ENCODE measurements at places on chromosomes 1 and 21.

DNA sequence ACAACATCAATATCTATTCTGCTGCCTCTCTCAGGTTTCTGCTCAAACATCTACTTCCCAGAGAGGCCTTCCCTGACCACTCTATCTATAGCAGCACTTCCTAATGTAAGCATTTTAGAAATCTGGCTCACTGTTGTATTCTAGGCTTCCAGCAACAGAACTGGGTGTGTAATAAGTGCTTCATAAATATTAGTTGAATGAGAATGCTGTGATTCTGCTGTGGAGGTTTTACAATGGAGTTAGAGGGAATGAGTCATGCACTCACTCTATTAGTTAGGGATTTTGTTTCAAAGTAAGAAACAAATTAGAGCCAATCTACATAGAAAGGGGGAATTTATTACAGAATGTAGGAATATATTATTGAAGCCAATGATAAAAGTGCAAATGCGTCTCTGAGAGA, 38.6 kb upstream of the SLC35F3 start:
- DNase-seq: no peak

DNA sequence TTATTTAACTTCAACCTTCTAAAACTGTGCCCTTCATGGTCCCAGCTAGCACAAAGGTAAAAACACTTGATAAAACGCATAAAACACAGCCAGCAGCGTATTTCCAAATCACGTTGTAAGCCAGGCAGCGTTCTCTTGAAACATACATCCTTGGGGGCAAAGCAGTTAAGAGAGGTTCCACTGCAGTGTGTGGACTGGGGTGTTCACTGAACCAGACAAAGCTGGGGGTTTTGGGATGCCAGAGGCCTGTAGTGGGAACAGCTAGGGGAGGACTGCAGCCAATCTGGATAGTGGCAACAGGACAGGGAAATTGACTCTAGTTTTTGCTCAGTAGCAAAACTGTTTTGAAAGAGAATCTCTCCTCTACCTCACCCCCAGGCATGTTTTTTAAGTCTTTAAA, 21.5 kb upstream of the ATP5PO start:
- no peak for DNase-seq

GRCh38 chr1:59137276-59137615, 159.6 kb upstream of the FGGY start:
- no peak for DNase-seq

DNA sequence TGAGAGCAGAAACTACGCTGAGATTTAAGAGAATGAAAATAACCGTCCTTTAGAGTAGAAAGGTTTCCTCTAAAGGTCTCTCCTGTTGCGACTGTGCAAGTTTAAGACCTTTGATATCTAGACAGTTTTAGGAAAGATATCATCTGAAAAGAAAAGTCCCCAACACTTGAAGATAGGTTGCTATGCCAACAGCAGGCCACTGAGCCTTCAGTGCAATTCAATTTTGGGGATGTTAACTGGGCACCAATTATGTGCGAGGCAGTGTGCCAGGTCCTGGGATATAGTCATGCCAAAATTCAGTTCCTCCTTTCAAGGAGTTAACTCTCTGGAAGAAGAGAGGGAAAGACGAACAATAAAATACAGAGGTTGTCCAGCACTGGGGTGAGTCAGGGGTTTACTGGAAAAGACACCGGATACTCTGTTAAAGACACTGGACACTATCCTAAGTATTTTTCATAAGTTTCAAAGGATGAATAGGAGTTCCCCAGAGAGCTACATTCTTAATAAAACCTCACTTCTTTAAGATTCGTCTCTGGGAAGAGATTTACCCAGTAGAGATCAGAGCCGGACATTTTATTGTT, 25.5 kb upstream of the ZNF281 start:
- peak; percentile 13 for DNase-seq

DNA sequence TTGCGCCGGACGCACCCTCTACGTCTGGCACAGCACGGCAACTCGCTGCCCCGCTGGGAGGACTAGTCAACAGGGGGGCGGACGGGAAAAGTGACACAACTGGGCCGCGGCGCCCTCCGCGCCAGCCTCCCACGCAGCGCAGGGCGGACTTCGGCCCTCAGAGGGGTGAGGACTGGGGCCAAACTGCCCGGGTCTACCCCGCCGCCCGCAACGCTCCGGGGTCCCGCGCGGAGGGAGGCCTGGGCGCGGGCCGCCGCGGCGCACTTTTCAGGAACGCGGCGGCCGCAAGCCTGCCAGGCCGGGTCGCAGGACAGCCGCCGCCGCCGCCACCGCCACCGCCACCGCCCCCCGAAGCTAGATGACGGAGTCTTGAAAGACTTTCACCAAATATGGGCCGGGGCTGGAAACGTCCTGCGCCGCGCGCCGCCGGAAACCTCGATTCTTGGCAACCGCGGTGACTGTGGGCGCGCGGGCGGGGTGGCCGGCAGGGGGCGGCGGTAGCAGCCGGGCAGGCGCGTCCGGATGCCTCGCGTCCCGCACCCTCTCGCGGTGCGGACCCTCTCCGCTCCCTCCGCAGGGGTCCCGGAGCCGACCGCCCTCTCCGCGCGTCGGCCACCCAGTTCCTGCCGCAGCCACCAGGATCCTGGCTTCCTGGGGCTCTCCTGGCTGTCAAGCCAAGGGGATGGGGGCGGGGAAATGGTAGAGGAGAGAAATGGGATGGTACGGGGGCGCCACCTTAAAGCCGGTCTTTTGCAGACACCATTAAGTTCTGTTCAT, 3.7 kb upstream of the CCN1 start:
- DNase-seq: peak; percentile 94

GRCh38 chr1:167746013-167746672, 24.4 kb downstream of the MPZL1 start:
- DNase-seq: no peak

- DNase-seq: no peak
Observed at GRCh38 chr1:26005434-26006105, 7.7 kb upstream of the PAFAH2 start.

DNA sequence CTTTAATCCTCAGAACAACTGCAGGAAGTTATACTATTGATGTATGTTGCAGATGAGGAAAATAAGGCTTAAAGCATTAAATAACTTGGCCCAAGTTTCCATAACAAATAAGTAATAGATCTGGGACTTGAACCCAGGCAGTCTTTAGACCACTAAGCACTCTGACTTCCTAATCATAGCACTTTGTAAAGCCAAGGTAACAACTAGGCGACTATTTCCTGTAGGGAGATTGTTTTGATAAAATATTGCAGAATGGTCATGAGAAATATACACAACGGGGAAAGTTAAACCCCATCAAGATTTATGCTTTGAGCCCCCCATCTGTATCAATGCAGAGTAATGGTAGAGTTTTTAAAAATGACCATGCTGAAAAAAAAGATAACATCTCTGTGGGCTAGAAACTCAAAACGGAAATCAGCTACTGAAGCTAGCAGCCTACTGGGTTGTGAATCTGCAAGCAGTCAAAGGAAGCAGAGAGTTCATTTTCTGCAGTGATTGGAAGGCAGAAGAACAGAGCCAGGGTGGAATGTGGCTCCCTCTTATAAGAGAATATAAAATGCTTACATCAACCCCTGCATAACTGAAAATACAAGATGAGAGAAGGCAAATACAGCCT, 111.2 kb upstream of the OLIG2 start:
- DNase-seq: no peak

DNA sequence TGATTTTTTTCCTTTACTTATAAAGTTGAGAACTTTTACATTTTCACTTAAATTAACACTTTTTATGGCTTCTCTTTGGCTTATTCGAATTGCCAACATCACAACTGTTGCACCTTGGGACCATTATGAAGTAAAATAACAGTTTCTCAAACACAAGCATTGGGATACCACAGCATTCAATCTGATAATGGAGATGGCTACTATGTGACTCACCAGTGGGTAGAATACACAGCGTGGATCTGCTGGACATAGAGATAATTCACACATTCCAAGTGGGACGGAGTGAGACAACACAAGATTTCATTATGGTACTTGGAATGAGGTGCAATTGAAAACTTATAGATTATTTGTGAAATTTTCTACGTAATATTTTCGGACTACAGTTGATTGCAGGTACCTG, 68.0 kb downstream of the ADAMTS1 start:
- no peak for DNase-seq

GRCh38 chr1:37035014-37035691, 838 bp upstream of the GRIK3 start:
- no peak for DNase-seq

GRCh38 chr1:78843546-78843945, 163.0 kb downstream of the ADGRL4 start:
- DNase-seq: no peak

- DNase-seq: no peak
Observed at GRCh38 chr21:28794371-28794851, 198.3 kb downstream of the LTN1 start.

DNA sequence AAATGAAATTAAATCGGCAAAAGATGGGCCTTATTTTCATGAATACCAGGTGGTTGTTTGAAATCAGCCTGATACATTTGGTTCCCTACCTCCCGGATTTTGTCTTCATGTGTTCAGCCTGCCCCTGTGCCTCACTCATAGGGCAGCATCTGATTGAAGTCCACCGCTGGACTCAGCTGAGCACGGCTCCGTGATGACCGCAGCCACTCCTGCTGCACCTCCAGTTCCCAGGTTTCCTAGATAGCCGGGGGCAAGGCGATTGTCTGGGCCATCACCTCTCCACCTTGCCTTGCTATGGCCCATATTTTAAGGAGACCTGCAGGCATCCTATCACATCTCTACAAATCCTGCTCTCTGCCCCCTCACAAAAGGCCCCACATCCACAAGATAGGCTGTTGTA, 563.8 kb downstream of the NUF2 start:
- no peak for DNase-seq

DNA sequence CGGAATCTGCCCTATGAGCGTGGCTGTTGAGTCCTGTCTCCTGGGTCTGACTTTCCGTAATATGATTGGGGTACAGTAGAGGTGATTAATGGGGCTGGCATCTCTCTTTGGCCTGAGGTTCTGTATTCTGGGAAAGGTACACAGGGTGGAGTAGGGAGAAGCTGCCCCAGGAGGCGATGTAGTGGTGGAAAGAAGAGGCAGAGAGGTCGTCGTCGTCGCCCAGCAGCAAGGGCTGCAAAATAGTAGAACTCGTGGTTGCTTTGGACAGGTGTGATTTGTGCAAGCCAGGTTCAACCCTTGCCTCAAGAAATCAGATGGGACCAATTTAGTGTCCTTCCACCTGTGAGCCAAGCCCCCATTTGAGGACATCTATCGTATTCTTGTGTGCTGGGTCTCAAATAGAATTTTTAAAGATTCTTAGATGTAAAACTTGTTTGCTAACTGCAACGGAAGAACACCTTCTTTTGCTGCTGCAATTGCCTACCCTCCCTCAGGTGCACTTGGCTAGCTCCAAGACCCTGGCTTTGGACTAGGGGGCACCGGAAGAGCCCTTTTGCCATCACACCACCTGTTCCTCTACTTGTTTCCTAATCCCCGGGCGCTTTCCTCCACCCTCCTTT, 1.3 kb upstream of the HMGN2 start:
- DNase-seq: no peak

DNA sequence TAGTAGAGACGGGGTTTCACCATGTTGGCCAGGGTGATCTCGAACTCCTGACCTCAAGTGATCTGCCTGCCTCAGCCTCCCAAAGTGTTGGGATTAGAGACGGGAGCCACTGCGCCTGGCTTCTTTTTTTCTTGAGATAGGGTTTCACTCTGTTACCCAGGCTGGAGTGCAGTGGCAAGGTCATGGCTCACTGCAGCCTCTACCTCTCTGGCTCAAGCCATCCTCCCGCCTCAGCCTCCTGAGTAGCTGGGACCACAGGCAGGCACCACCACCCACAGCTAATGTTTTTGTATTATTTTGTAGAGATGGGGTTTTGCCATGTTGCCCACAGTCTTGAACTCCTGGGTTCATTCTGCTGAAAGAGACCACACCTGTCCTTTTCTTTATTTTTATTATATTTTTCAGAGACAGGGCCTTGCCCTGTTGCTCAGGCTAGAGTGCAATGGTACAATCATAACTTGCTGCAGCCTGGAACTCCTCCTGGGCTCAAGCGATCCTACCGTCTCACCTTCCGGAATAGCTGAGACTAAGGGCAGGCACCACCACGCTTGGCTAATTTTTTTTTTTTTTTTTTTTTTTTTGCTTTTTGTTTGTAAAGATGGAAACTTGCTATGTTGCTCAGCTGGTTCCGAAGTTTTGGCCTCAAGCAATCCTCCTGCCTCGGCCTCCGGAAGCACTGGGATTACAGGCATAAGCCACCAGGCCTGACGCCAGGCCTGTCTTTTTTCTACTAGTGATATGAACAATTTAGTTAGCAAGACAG, 3.1 kb downstream of the LMNA start:
- no peak for DNase-seq

DNA sequence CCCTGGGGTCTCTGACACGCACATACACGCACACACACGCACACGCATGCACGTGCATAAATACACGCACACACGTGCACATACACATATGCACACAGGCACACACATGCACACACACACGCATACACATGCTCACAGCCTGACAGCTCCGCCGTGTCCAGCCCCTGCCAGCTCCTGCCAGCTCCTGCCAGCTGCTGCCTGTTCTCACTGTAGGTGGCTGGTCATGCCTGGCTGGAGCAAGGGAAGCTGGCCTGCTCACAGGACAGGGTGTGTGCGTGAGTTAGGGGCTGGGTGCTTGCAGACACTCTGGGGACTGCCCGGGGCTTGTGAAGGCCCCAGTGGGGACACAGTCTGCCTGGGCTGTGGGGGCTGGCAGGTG, 4.9 kb downstream of the PLCH2 start:
- DNase-seq: no peak

DNA sequence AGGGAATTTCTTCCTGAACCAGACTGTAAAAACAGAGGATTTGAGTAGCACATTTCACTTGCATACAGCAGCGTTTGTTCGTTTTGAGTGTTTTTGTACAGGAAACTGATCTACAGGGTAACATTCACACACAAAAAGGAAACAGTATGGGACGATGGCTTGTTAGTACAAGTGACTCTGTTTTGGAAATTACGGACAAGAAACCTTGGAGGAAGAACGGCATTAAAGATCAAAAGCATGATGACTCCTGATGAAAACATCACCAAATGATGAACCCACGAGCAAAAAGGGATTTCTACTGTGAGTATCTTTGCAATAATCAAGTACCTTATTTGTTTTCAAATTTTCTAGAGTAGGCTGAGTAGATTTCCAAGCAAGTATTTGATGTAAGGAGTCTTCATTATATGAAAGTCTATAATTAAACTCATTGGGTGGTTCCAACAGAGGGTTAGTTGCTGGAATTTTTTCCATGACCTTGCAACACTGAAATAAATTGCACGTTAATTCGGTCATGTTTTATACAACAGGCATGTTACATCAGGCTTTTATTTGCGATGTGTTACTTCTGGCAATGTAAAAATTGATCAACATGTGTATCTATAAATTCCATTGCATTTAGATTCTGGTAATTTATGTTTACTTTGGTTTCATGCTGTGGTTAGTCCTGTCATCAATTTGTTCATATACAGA, 76.7 kb upstream of the KCNK2 start:
- DNase-seq: no peak

DNA sequence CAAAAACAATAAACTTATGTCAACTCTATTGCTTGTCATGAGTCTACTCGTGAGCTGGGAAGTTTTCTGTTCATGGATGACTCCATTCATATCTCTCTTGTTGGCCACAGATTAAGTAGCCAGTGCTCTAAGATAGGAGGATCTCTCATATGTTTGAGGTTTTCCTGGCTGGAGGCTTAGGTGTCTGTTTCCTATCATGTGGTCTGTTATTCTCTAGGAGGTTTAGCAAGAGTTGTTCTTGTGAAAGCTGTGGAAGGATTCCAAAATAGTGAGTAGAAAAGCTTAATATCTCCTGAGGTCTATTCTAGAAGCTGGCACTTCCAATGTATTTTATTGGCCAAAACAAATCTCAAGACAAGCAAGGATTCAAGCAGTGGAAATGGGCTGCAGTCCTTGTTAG, 5.8 kb upstream of the KRTAP20-2 start:
- DNase-seq: no peak

GRCh38 chr21:14046401-14046800, 164.4 kb downstream of the LIPI start:
- no peak for DNase-seq

Data from astrocyte of the spinal cord (primary cell).